Esophagus squamous epithelium (tissue), 5 donors: ENCODE measurements at places on chromosomes 5 and 9.

DNA sequence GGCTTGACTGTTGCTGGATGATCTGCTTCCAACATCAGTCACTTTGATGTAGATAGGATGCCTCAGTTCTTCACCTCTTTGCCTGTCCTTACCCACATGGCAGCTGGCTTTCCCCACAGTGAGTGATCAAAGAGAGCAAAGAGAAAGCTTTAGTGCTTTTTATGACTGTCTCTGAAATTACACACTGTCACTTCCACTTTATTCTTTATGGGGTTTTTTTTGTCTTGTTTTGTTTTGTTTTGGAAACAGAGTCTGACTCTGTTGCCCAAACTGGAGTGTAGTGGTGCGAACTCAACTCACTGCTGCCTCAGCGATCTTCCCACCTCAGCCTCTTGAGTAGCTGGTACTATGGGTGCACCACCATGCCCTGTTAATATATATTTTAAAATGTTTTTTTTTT is 32.4 kb upstream of the C5orf24 start:
- DNase-seq = no peak

DNA sequence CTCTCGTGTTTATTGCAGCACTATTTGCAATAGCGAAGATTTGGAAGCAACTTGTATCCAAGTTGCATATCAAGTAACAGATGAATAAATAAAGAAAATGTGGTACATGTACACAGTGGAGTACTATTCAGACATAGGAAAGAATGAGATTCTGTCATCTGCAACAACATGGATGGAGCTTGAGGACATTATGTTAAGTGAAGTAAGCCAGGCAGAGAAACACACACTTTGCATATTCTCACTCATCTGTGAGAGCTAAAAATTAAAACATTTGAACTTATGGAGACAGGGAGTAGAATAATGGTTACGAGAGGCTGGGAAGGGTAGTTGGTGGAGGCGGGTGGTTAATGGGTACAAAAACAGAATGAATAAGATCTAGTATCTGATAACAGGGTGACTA is 56.3 kb downstream of the COX7C start:
- DNase-seq = no peak

GRCh38 chr5:142874540-142874939 is 104.4 kb downstream of the ARHGAP26 start:
- no peak for DNase-seq

DNA sequence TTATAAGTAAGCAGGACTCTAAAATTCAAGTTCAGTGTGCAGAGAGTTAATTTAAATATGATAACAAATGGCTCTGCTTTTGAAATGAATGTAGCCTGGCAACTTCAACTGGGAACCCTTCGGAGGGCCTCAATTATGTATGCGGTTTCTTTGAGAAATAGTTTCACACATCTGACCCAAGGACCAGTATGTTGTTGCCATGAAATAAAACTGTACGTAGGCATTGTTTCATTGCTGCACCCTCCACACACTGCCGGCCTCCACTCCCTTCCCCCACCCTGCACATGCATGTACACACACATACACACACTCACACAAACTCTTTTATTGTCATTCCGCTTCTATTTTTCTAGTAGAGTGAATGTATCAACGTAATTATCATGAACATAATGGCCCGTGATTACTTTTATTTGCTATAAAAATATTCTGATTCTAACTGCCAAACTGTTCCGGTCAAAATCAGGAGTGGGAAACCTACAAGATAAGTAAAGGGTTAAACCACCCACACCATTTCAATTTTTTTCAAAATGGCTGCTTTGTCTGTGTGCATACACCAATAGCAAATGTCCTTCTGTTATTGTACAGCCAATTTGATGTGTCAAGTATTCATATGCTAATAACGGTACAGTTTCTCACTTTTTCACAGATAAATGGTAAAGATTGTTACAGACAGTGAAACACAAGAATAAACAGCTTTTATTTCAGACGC is 215.5 kb upstream of the TMEM161B start:
- DNase-seq = no peak

DNA sequence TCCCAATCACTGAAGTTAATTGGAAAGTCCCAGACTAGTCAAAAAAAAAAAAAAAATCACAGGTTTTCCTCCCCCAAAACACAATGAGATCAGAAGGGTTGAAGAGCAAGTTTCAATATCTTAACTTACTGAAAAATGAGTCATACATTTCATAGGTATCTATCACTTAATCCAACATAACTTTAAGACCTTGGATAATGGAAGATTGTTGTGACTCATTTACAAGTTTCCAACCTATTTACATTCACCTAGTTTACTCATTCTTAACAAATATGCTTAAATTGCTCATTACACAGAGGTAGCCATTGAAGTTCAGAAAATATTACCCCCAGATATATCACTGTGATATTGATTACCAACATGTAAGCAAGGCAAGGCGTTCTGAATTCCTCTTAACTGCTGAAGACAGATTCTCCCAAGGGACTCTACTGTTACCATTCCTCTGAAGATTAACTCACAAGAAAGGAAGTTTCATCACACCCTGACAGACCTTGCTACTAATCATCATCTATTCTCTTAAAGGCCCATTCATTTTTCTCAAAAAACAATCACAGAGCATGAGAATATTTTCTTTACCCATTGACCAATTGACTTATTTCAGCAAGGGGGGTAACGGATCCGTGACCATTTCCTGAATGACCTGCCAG is 563.8 kb downstream of the TLE1 start:
- no peak for DNase-seq

DNA sequence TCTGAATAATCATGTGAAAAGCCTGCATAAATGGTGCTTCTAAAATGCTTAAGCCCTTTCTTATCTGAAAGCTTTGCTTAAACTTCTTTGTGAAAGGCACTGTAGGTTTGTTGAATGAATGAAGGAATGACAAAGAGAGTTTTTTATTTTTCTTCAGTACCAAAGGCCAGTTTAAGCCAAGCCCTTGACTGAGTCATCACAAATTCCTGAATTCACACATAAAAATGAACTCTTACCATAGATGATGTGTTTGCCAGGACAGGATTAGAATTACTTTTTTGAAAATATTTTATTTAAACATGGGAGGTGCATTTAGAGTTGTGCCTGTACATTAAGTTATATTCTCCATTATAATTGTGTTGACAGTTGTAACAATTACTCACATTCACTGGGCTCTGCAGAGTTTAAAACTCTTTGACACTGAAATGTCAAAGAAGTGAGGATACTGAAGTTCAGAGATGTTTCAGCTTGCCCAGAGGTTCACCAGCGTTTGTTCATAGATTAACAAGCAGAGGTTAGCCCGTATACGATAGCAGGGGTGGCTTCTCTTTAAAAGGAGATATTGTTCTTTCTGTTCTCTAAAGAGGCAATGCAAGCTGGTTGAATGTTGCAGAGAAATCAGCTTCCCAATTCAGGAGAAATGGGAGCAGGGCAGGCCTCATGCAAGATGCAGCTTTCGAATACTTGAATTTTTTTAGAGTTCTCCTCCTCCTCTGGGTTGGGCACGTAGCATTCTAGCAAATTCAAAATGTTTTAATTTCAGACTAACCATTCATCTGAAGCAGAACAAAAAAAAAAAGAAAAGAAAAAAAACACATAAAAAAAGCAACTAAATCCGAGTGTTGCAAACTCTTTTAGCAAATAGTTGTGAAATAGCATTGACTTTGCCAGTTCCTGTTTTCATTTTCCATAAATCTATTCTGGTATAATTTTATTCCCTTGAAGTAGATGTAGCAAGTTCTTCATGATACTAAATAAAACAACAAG is 358.7 kb upstream of the KLF4 start:
- no peak for DNase-seq

GRCh38 chr5:58279259-58279658 is 180.6 kb downstream of the PLK2 start:
- DNase-seq = no peak

- no peak for DNase-seq
Observed at GRCh38 chr9:124894741-124895170, 32.8 kb downstream of the ARPC5L start.

GRCh38 chr5:81755320-81755719 is 4.4 kb upstream of the SSBP2 start:
- no peak for DNase-seq

DNA sequence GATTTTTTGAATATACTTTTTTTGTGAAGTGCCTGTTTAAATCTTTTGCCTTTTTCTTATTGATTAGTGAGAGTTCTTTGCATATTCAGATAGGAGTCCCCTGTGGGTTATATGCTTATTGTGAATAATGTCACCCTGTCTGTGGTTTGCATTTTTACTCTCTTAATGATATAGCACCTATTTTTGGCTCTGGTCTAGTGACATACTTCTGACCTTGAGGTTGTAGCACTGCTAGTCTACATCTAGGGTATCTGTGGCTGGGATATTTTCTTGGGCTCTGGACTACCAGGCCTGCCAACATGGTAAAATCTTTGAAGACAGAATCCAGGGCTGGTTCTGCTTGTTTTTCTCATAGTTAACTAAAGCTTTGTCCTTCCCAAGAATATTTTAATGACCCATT is 13.5 kb upstream of the NKX2-5 start:
- DNase-seq = no peak

DNA sequence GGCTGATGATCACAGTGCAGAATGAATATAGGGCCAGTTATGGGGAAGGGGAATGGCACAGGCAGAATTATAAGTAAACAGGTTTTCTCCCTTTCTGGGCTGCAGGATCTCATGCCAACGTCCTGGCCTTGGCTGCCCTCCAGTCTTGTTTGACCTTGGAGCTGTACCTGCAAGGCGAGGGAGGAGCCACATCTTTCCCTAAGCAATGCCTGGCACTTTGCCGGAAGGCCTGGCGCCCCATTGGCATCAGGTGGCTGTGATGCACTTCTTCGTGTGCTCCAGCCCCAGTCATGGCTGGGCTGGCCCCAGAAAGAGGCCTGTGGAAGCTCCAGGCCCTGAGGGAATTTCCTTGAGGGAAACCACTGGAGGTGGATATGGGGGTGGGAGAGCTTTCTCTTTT is 16.7 kb upstream of the IQGAP2 start:
- no peak for DNase-seq

DNA sequence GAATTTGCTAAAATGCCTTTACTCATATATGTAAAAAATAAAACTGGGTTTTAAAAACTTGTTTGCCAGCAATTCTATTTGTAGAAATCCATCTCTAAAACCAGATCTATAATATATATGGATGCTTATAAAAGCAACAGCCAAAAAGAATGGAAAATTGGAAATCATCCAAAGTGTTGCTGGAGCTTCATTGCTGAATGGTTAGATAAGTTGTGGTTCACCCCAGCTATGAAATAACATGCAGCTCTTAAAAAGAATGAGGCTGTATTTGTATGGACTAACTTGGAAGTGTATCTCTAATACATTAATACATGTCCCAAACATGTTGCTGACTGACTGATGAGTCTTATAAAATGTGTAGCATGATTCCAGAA is 76.2 kb downstream of the STK10 start:
- no peak for DNase-seq

DNA sequence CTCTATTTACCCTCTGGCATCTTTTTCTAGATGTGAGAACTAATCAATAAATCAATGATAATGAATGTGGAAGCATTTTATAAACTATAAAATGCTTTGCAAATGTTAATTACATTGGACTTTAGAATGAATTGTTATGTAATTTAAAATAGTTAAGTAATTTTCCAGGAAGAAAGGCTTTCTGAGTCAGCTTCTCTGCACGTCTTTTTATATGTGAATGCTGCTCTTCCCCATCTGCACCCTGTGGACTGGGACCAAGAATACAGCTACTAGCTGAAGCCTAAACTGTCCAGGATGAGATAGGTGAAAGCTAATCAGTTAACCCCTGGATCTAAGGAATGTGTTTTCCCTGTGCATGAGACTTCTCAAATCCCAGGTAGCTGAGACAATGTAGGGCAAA is 292.9 kb downstream of the NR3C1 start:
- no peak for DNase-seq

- DNase-seq = no peak
Observed at GRCh38 chr5:78554670-78555069, 93.9 kb downstream of the LHFPL2 start.

- no peak for DNase-seq
Observed at GRCh38 chr9:133701981-133702797, 36.0 kb downstream of the SARDH start.

DNA sequence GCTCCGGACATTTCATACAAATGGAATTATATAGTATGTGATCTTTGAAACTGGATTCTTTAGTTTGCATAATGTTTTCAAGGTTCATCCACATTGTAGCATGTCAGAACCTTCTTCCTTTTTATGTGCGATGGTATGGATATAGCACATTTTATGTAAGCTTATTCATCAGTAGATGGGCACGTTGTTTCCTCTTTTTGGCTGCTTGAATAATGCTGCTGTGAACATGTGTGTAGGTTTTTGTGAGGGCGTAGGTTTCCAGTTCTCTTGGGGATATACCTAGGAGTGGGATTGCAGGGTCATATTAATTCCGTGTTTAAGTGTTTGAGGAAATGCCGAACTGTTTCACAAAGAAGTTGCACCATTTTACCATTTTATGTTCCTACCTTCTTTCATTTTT is 187.8 kb downstream of the NR3C1 start:
- DNase-seq = no peak

GRCh38 chr5:142289708-142290576 is 34.9 kb downstream of the SPRY4 start:
- DNase-seq = no peak

DNA sequence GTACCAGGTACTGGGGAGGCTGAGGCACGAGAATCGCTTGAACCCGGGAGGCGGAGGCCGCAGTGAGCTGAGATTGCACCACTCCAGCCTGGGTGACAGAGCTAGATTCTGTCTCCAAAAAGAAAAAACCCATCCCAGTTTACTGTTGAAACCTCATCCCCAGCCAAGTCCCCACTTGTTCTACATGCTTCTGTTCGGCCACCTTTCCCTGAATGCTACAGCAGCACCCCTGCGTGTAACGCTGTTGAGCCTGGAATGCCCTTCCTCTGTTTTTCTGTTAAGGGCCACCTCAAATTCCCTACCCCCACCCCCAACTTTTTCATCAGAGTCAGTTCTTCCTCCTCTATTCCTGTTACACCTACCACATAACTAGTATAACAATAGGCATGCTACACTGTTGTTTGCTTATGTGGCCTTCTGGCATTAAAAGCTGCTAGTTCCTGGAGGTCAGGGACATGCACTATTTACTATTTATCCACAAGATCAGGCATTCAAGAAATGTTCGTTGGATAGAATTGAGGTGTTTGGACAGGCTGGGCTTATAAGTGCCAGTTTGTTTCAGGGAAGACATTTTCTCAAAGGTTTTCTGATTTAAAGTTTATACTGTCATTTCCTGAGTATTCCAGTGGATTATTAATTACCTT is 47.1 kb upstream of the C5orf47 start:
- no peak for DNase-seq

- no peak for DNase-seq
Observed at GRCh38 chr5:10564838-10565784, 1.2 kb downstream of the ANKRD33B start.

GRCh38 chr5:67350618-67351201 is 154.1 kb upstream of the CD180 start:
- DNase-seq = no peak

DNA sequence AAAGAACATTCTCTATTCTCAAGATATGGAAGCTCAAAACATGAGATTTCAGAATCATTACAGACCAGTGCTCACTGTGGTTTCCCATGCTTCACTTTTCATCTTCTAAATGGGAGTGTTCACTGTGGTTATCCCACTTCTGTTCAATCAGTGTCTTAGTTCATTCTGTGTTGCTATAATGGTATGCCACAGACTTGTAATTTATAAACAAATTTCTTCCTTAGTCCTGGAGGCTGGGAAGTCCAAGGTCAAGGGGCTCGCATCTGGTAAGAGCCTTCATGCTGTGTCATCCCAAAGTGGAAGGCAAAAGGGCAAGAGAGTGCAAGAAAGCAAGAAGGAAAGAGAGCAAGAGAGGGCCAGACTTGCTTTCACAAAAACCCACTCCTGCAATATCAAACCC is 146.3 kb downstream of the TTC39B start:
- no peak for DNase-seq
